ENCODE measurements at places on chromosomes 5 and 9. TPM values are rescaled to one million over a fixed set of nuclear protein-coding genes. Genes with fewer than 3 reads are reported as not detected.

NR2F1 gene
- total RNA-seq: not detected

DNA sequence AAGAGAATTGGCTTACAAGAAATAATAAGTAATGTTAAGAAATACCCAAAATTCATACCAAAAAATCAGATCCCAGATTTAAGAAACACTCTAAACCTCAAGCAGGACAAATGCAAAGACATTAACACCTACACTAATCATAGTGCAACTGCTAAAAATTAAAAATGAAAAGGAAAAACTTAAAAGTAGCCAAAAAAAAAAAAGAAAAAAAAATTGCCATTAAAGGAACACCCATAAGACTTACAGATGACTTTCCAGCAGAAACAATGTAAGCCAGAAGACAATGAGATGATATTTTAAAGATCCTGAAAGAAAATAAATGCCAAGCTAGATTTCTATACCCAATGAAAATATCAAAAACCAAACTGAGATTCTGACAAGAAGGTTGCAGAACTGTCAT, 101.5 kb downstream of the DENND1A start:
- DNase-seq: no peak

GRCh38 chr9:134370213-134370492, 43.9 kb downstream of the RXRA start:
- no peak for DNase-seq

- no peak for DNase-seq
Observed at GRCh38 chr9:113125386-113126035, 25.3 kb upstream of the SLC31A2 start.

DNA sequence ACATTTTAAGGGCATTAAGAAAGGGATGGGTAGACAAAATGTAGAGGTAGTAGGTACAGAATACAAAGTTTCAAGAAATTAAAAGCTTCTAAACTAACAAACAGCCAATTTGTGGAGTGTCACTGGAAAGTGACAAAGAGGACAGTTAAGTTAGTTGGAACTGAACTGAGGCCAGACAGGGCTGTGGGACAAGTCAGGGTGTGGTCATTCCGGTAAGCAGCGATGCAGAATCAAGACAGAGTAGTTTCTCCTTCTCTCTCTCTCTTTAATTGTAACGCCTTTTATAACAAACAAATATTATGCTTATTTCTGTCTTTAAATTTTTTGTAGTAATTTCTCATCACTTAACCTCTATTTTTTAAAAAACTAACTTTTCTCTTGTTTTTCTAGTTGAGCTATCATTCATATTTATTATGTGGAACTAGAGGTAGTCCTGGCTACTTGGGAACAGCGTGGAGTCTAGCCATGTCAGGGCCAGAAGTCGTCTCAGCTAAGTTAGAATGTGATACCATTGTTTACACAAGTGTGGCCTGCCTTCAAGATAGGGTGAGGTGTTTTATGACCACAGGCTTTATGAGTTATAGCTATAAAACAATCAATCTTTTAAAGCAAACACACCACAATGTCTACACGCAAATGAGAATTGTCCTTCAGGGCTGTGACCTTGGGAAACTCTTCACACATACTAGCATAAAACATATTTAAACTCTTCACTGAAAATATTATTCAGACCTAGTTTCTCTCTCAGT, 115.3 kb upstream of the CDKN2B start:
- DNase-seq: no peak

All from activated CD4-positive, alpha-beta T cell treated with anti-CD3 and anti-CD28 coated beads for 36 hours (primary cell).